Mucosa of descending colon (tissue), 3 donors: ENCODE measurements at places on chromosomes 2 and 18.

GRCh38 chr2:31347319-31347718, 67.2 kb downstream of the XDH start:
- no peak for DNase-seq

DNA sequence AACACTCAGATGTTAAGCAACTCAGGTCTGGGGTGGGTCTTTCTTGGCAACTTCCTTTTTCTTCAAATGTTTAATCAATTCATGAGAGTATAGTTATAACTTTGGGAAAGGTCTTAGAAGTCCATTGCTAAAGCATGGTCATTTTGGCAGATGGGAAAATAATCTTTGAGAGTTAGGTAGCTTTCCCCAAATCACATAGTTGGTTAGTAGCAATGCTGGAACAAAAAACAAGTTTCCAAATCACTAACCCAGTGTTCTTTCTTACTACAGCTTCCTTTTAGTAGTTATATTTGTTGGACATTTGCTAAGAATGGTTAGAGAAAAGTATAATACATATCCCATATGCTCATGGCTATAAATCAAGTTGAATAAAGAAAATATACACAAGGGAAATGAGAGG, 185.2 kb upstream of the SLC14A2 start:
- DNase-seq: no peak

GRCh38 chr2:238138331-238139195, at the start of gene KLHL30:
Gene KLHL30 (plus strand): TSS chr2:238138668. CDS start chr2:238140755, 2,087 bp downstream.
- DNase-seq: no peak

DNA sequence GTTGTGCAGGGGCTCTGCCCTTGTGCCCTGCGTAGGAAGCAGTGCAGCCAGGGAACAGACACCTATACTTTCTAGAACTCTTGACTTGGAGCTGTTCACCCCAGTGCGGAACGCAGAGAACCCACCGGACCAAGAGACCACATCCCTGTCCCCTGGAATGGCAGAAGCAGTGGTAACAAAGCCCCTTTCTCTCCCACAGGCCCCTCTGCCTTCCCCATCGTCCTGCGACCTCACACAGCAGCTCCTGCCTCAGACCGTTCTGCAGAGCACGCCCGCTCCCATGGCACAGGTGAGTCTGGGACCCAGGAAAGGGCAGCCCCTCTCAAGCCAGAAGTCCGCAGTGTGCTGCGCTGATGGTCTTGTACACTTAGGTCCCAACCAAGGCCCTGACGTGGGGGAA, 24.6 kb upstream of the RPL31 start:
- DNase-seq: no peak

DNA sequence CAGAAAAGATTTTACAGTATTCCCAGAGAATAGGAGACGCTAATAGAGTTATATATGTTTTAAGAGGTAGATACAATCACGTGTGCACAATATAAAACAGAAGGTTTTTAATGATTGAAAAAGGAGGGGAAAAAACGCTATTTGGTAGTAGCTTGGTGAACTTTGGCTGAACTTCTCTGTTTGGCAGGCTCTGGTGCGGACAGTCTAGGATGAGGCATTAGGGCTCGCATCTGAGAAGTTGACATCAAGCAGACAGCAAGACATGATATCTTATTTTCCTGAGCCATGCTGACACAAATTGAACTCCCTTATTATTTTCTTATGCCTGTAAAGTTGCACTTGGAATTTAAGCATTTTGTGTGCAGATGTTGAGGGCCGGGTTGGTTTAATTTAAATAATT, 176.6 kb downstream of the EN1 start:
- DNase-seq: no peak

DNA sequence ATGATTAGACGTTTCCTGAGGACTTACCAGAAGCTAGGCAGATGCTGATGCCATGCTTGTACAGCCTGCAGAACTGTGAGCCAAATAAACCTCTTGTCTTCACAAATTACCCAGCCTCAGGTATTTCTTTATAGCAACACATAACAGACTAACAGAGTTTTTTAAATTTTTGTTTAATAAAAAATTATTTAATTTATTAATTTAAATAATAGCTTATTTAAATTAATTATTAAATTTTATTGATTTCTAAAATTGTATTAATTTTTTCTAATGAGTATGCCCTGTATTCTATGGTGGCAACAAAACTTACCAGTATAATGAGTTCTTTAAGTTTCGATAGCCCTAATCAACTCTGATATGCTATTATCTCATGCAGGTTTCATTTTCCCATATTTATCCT, 259.8 kb downstream of the IKZF2 start:
- DNase-seq: no peak

GRCh38 chr18:5582076-5582475, 38.3 kb upstream of the EPB41L3 start:
- no peak for DNase-seq
